ENCODE measurements at places on chromosomes 13 and 19.

GRCh38 chr19:30587869-30588268, 215.7 kb downstream of the ZNF536 start:
- no peak for DNase-seq

DNA sequence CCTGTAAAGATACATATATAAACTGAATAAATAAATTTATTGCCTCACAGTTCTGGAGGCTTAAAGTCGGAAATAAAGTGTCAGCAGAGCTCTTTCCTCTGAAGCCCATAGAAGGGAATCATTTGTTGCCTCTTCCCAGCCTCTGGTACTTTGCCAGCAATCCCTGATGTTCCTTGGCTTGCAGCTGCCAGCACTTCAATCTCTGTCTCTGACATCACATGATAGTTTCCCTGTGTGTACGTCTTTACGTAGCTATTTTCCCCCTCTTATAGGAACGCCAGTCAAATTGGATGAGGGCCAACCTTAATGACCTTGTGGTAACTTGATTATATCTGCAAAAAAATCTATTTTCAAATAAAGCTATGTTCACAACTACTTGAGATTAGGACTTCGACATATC, 250.9 kb downstream of the LIG4 start:
- DNase-seq: no peak

GRCh38 chr19:1324806-1325567, 39.3 kb downstream of the EFNA2 start:
- no peak for DNase-seq

DNA sequence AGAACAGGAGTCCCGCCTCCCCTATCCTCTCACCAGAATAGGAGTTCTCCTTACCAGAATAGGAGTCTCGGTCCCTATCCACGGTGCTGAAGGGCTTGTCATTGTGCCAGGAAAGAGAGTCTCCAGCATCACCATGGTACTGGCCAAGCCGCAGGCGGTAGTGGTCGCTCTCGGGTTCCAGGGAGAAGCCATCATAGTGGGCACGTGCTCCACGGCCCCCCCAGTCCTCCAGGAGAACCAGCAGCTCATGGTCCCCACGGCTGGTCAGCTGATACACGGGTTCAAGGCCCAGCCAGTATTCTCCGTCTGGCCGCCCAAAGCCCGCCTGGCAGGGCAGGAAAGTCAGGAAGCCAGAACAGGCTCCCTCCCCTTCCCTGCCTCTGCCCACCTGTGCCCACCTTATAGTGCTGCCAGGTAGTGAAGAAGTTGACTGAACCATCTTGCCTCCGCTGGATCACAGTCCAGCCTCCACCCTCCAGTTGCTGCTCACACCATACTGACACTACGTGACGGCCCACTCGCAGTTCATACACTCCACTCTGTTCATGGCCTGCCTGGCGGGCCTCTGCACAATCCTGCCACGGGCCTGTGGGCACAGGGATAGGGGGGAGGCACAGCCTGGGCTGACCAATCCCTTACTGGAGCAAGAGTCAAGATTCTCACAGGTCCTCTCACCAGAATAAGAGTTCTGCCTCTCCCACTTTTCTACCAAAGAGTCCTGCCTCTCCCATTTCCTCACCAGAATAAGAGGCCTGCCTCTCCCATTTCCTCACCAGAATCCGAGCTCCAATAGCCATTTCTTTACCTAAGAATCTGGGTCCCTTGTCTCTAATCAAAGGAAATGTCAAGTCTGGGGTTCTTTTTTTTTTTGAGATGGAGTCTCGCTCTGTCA, 7.4 kb downstream of the SHFL start:
- no peak for DNase-seq

- no peak for DNase-seq
Measured at GRCh38 chr13:21960108-21960507, 289.2 kb downstream of the FGF9 start.

DNA sequence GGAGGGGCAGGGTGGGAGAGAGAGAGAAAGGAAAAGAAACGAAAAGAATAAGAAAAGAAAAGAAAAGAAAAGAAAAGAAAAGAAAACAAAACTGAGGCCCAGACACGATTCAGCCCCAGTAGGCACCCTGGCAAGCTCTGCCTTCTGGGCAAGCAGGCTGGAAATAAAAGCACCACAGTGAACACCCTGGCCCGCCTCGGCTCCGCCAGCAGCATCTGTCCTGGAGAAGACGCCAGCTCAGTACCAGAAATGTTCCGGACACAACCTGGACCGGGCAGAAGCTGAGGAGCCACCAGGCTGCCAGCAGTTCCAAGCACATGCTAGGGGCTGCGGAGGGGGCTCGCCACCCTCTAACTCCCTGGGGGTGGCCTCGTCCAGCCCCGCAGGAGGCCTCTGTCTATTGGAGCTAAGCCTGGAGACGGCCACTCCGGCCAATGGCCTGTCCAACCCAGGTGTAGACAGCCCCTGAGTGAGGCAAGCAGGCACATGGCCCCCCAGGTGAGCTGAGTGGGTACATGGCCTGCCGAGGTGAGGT, 11.4 kb upstream of the CPAMD8 start:
- DNase-seq: no peak

GRCh38 chr19:51739466-51740213, 12.0 kb downstream of the FPR1 start:
- no peak for DNase-seq

DNA sequence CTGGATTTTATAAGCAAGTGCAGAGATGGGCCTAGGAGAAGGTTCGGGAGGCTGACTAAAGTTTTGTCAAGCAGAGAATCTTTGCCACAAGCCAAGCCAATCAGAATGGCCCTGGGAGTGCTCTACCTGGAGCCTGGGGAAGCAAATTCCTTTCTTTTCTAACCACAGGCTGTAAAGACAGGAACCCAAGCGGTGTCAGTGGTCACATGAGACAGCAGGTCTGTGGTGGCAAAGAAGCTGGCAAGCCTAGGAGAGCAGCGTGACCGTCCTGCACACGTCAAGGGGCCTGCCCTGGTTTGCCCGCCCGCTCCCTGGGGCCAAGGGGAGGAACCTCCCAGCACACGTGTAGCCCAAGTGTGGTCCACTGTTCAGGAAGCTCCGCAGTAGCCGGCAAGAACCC, 90.8 kb downstream of the IPO5 start:
- no peak for DNase-seq

- no peak for DNase-seq
Measured at GRCh38 chr13:112175162-112176075, 108.5 kb downstream of the SOX1 start.

- DNase-seq: no peak
Measured at GRCh38 chr19:19410553-19411550, 5.4 kb downstream of the GATAD2A start.

- no peak for DNase-seq
Measured at GRCh38 chr19:1072371-1073015, 5.5 kb downstream of the ARHGAP45 start.

GRCh38 chr19:22026687-22027086, 15.9 kb upstream of the ZNF208 start:
- DNase-seq: no peak

GRCh38 chr13:77861741-77862140, 56.9 kb downstream of the EDNRB start:
- DNase-seq: no peak

DNA sequence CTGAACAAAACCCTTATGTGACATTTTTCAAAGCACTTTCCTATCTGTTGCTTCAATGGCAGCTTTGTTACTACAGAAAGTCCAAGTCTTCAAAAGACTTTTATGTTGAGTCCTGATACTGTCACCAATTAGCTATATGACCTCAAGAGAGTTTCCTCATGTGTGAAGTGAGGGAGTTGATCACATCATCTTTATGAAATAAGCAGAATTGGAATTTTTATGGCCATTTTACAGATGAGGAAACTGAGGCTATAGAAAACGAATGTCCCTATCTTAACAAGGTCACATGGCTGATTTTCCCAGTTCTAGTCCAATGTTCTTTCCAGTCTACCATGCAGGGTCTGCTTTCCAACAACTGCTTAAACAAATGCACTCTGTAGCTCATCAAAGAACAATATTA, 2.6 kb downstream of the TNFRSF19 start:
- DNase-seq: no peak

DNA sequence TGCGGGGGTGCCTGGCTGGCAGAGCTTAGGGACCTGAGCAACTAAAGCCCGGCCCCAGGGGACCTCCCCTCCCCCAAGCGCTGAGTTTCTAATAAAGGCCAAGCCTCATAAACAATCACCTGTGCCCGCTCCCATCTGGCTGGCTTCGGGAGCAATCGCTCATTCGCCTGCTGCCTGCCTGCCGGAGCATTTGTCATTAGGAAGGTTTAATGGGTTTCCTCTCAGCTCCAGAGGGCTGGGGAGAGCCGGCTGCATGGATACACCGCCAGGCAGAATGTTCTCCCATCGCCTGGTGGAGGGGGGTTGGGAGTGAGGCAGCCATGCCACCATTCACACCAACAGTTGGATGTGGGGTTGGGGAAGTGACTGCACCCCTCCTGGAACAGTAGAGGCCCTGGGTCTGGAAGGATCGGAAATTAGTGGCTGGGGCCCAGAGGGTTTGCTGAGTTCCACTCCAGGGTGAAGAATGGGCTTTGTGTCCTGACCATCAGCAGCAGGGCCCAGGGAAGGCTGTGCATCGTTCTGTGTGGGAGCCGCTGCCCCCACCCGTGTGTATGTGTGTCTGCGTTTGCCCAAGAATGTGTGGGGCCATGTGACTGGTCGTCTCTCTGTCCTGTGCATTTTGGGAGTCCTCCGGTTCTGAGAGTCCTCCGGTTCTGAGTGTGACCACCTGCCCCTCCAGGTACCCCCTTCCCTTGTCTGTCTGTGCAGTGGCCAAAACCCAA, 15.3 kb downstream of the PIN1 start:
- DNase-seq: no peak

DNA sequence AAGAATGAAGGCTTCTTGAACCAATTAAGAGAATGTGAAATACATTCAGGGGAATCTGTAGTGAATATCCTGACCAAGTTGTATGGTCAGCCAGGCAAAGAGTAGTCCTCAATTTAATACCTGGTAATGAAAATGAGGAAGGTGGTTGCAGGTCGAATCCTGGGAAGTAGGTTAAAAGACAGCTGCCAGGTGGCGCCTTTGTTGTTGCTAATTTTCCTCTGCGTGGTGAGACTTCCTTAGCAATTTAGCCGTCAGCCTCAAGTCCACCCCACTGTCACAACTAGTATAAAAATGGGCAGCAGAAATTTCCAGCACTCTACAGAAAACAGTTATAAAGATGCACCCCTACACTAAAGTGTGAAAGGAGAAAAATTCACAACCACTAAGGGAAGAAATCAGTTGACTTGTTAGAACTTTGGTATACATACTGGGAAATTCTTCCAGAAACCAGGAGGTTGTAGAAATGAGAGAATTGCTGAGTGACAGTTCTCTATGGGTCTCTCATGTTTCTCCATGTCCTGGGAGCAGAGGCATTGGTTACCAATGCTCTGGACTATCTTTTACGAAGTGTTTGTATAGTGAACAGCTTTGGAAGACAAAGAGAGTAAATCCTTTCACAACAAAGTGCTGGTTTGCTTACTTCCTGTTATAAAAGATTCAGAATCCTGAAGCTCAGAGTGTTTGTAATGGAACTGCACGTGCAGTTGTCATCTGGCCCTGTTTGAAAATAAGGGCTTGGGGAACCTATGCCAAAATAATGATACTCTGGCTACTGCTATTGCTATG, 235.9 kb downstream of the NHLRC3 start:
- DNase-seq: no peak

DNA sequence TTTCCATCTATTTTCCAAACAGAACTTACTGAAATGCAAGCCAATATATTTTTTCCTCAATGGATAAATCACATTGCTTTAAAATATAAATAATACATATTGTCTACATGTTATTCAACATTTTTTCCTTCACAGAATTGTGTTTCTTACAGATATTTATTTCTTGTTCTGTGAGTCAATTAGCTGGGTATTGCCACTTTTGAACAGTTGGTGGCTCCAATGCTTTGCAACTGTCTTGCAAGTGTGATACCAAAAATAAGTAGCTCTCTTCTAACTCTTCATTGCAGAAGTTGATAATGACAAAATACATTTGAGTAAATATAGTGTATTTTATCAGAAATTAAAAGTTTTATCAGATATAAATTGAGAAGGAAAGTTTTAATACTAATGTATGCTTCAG, 17.1 kb upstream of the GPC5 start:
- no peak for DNase-seq

- no peak for DNase-seq
Measured at GRCh38 chr19:49161987-49162386, 4.4 kb downstream of the TRPM4 start.

GRCh38 chr19:48859711-48860572, 8.5 kb downstream of the PLEKHA4 start:
- DNase-seq: no peak

GRCh38 chr19:48950830-48951519, 3.7 kb upstream of the BAX start:
- no peak for DNase-seq

GRCh38 chr13:33168321-33168960, 117.1 kb downstream of the STARD13 start:
- no peak for DNase-seq

DNA sequence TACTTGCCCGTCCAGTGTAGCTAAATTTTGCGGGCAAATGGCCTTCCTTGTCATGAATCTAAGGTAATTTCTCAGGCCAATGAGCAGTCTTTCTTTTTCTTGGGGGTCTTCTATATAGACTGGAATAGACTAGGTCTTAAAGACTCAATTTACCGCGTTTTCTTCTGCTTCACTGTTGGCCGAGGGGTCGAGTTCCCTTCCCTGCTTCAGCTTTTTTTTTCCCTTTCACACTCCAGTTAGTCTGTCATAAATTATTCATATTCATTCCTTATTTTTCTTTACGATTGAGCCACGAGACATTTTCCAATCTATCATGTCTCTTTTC, 276 bp downstream of the ALG11 start:
- no peak for DNase-seq

- DNase-seq: no peak
Measured at GRCh38 chr13:36559375-36559774, 114.4 kb upstream of the SERTM1 start.

GRCh38 chr13:31431722-31432137, 232.0 kb downstream of the B3GLCT start:
- DNase-seq: no peak

- DNase-seq: no peak
Measured at GRCh38 chr19:5470264-5470671, 15.1 kb downstream of the ZNRF4 start.

GRCh38 chr13:33188093-33188882, 97.3 kb downstream of the STARD13 start:
- no peak for DNase-seq

- no peak for DNase-seq
Measured at GRCh38 chr13:31890946-31891345, 140.6 kb upstream of the FRY start.

DNA sequence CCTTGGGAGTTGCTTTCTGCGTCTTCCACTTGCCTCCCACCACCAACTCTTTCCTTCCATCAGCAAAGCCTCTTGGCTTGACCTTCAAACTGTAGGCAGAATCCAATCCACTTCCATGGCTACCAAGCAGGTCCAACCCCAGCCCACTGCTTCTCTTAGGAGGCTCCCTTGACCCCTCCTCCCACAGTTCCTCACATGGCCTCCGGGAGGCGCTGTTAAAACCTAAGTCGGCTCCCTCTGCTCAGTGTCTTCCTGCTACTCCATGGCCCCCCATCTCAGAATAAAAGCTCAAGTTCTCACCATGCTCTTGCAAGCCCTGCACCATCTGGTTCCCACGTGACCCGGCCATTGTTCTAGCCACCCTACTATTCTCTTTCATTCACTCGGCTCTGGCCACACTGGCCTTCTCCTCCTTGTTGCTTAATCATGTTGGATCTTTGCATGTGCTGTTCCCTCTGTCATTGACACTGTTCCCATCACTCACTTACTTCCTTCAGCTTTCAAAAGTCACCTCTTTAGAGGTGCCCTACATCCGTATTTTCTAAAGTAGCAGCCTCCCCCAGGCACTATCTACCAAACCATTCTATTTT, 7.5 kb downstream of the IZUMO2 start:
- DNase-seq: no peak

GRCh38 chr13:93786846-93787489, 560.4 kb downstream of the GPC6 start:
- no peak for DNase-seq
